ENCODE measurements at places on chromosomes 16 and 17.

GRCh38 chr17:45849536-45849990, 4.9 kb downstream of the SPPL2C start:
- no peak for DNase-seq

DNA sequence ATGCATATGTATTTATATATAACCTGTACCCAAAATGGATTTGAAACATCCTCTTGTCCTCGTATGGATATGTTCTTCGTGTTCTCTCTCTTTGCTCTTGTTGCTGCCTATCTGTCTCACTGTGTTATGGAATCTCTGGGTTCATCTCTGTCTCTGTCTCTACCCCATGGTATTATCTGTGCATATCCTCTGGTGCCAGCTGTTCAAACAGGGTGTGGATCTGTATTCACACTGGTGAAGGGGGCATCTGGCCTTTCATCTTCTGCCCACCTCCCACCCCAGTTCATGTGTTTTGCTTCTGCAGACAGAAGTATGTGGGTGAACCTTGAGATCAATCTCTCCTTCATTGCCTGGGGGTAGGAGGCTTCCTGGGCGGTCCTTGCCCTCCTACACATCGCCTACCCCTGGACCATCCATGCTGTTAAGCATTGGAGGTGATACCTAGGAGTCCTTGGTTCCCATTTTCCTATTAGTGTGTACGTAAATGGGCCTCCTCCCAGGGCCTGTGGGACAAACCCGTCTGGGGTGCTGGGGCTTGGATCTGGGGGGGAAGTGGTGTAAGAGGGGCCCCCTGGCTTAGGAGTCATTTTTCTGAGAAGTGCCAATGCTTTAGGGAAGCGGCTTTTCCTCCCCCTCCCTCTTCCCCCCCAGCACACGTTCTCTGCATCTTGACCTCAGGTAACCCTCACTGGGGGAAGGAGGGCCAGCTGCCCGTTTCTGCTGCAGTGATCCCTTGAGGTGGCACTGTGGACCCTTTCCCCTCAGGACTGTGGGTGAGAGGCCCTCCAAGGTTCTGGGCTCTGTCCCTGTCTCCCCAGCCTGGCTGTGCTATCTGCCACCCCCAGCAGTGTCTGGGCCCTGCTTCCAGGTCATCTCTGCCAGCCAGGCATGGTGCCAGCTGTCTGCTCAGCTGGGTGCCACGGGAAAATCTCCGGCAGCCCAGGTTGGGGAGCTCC, 21.1 kb downstream of the RARA start:
- peak; percentile 56 for DNase-seq

GRCh38 chr17:74512036-74512435, 19.2 kb downstream of the CD300LB start:
- DNase-seq, result no peak

DNA sequence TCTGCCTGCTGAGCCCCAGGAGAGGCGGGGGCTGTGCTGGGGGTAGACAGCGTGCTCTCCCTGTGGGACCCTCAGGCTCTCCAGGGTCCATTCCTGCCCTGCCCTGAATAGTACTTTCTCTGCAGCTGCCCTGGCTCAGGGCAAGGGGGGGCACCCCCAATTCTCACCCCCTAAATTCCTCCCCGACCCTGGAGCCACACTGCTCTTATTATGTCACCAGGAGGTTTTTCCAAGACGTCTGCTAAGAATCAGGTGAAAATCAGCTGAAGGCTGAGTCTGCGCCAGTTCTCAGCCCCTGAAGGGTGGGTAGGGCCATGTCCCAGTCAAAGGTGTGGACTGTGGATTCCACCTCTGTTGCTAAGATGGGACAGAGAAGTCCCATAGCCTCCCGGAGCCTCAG, 49.9 kb upstream of the MAP3K14 start:
- DNase-seq, result no peak

DNA sequence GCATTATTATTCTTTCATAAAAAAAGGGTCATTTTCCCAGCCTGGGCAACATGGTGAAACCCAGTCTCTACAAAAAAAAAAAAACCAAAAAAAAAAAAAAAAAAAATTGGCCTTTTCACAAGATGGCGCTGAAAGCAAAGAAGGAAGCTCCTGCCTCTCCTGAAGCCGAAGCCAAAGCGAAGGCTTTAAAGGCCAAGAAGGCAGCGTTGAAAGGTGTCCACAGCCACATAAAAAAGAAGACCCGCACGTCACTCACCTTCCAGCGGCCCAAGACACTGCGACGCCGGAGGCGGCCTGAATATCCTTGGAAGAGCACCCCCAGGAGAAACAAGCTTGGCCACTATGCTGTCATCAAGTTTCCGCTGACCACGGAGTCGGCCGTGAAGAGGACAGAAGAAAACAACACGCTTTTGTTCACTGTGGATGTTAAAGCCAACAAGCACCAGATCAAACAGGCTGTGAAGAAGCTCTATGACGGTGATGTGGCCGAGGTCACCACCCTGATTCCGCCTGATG, 4.9 kb upstream of the PGAP6 start:
- peak; percentile 31 for DNase-seq

- no peak for DNase-seq
Measured at GRCh38 chr17:73605444-73605843, 38.8 kb downstream of the SDK2 start.

- no peak for DNase-seq
Measured at GRCh38 chr17:83143817-83144231, 64.4 kb downstream of the METRNL start.

- no peak for DNase-seq
Measured at GRCh38 chr17:76530095-76530723, 7.3 kb downstream of the CYGB start.

GRCh38 chr17:1908699-1909309, 79.0 kb downstream of the RPA1 start:
- peak; percentile 80 for DNase-seq

- DNase-seq, result peak; percentile 90
Measured at GRCh38 chr16:57284209-57284951, at the start of gene PLLP. PLLP (minus strand) TSS chr16:57284672; CDS start chr16:57284540, 132 bp downstream.

- DNase-seq, result no peak
Measured at GRCh38 chr16:85979605-85980004, 80.6 kb downstream of the IRF8 start.

DNA sequence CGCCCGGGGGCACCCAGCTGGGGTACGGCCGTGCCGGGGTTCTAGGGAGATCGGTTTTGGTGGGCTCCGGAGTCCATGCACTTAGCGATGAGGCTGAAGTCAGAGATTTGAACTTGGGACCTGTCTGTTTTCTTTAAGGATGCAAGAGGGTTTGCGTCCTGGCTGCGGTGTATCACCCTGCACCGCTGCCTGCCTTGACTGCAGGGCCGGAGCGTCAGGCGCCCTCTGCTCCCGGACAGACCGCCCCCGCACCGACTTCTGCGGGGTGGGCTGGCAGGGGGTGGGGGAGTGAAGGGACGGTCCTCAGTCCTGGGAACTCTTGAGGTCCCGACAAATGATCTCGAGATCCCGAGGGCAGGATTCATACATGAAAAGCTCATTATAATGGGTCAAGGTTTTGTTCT, 701 bp downstream of the PDP2 start:
- peak; percentile 41 for DNase-seq

Measured in DMS53 (cell line).